ENCODE measurements at places on chromosomes 12 and 14.

DNA sequence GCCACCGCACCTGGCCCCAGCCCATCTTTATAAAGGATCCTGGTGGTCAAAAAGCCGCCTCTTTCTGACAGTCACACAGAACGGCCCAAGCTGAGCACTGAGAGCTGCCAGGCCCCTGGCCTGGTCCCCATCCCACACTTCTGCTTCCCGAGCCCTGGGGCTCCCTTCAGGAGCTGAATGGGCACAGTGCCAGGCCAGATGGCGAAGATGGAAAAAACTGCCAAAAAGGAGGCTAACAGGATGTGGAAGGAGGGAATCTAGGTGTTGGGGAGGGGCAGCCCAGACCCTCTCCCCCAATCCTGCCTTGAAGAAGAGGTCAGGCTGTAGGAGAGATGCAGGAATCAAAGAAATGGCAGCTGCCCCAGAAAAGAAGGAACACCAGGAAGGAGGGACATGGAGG, 5.0 kb downstream of the LPAR5 start:
- DNase-seq = no peak

GRCh38 chr14:50823051-50823761, 7.8 kb downstream of the NIN start:
- no peak for DNase-seq

GRCh38 chr12:24134092-24134491, 184.6 kb upstream of the SOX5 start:
- DNase-seq = no peak

DNA sequence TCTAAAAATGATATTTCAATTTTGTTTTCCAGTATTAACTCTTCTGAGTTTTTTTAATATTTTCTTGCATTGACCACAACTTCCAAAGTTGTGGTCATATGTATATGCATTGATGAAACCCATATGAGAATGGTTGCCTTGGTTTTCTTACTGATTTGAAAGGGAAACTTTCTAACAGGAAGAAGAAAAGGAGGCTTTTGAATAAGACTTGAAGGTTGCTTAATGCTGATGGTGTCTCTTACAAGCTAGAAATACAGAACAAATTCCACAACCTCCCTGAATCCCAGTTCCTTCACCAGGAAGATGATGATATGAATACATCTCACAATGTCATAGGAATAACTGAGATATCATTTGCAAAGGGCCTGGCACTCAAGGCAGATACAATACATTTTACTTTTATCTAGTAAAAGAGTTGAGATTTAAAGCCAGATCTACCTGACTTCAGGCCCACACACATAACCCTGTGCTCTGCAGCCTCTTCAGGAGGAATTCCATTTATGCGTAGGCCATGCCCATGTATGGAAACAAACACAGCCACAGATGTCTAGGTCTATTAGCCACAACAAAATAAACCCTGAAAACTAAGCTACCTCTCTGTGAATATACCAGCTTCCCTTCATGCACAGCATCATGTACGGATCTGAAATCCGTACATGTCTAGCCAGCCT, 165.4 kb upstream of the PLEKHG7 start:
- no peak for DNase-seq

DNA sequence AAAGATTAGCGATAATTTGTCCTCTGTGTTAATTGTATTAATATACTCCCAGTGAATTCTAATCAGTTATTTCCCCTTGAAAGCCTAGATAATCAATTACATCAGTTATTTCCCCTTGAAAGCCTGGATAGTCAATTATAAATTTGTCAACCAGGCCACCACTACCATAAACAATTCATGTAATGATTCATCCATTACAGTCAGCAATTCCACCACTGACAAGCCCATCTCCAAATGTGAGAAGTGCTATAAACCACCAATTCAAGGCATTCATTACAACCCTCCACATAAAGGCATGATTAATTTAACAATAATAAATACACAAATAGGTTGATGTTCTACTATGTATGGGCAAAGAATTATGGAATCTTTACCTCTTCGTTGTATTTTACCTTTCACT, 40.9 kb downstream of the INTS13 start:
- DNase-seq = no peak

GRCh38 chr12:27517546-27517945, 6.5 kb upstream of the PPFIBP1 start:
- DNase-seq = no peak

DNA sequence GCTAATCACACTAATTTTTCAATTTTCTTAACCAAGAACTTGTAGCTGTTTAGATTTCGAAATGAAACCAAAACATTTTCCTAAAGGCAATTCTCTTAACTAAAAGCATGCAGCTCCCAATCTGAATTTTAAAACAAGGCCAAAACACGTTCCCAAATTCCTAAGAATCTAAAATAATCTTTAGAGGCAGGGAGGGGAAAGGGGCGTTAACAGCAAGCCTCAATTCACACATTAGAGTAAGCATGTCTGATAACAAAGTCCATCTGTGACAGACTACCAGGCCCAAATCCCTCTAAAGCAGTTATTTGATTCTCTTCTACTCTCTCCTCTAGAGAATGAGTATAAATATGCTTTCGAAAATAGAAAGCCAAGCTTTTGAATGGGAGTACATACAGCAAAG, 754 bp downstream of the ATG14 start:
- peak; percentile 42 for DNase-seq

DNA sequence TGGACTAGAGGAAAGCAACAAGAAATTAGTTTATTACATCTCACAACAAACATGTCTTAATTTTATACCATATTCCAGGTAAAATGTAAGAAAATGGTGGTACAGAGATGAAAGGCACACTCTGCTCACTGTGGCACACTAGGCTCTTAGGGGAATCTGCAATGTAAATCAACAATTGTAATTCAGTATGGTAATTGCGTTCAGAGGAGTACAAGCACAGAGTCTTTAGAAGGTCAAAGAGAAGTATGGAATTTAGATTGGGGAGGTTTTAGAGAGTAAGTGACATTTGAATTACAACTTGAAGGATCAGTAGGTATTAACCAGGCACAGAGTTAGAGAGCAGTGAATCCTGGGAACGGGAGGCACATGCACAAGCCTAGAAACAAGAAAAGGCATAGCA, 694.0 kb upstream of the USP15 start:
- no peak for DNase-seq

DNA sequence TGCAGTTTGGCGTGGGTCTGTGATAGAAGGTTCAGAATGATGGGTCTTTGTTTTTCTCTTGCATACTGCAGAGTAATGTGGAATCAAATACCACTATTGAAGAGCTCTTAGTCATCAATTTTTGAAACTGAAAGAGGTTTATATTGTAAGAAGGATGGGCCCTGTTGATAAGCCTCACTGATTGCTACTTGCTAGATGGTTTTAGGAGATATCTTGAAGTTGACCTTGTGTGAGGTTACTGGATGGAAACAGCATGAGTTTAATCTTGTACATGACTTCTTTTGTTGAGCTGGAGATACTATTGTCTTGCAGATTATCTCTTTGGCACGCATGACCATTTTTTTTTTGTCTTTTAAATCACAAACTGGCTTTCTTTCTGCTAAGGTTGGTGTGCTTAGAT, 13.8 kb downstream of the BICD1 start:
- DNase-seq = no peak

DNA sequence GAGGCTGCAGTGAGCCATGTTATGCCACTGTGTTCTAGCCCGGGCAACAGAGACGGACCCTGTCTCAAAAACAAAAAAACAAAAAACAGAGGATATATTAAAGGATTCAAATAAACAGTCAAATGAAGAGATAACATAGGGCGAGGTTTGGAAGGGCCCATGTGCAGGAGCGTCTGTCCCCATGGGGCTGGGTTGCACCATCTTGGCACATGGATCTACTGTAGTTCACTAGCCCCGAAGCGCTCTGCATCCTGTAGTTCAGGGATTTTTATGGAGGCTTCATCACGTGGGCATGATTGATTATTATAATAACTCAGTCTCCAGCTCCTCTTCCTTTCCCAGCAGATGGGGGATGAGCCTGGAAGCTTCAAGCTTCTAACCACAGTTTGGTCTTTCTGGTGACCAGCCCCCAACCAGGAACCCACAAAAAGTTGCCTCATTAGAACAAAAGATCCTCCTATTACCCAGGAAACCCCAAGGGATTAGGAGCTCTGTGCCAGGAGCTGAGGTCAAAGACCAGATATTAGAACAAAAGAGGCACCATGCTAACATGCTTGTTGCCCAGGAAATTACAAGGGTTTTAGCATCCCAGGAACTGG, 59.9 kb downstream of the HCAR2 start:
- DNase-seq = no peak

GRCh38 chr14:74671789-74672188, 41.1 kb downstream of the AREL1 start:
- no peak for DNase-seq

GRCh38 chr12:32198555-32198954, 91.9 kb downstream of the BICD1 start:
- no peak for DNase-seq

DNA sequence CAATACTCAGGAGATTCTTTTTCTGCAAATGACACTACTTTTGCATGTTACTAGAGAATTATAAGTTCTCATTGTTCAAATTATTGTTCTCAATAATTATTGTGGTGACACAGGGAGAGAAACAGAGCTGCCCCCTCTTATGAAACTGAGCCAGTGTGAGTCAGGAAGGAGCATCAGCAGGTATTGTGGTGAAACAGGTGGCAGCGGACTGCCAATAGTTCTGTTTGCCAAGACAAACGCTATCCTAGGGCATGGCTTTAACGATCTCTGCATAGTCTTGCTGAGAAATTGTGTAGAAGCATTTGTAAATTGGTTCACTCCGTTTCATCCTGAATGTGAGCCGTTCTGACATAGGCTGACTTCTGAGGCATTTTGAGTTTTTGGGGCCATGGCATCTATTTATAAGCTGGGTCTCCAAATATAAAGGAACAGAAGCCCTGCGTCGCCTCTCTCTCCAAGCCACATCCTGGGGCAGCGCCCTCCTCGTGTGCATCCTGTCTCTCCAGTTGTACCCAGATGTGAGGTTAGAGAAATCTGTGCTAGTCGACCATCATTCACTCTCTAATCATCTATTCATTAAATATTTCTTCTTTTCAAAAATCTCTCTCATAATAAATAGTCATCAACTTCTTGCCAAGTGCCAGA, 15.8 kb upstream of the PPP4R4 start:
- DNase-seq = no peak

DNA sequence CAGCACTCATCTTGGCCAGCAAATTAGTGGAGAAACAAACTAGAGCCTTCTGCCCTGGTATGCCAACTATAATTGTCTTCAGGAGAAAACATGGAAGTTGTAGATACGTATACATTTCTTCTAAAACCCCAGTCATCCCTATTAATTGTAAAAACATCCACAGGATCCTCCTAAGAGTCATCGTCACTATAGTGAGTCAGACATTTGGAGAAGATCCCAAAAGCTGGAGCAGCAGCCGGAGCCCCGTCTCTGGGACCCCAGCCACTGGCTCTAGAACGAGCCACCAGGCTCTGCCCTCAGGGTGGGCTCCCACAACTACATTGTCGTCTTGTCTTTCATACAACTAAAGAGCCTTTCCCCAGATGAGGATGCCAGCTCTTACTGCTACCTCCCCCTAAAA, 15.5 kb downstream of the PRKAB1 start:
- DNase-seq = no peak

DNA sequence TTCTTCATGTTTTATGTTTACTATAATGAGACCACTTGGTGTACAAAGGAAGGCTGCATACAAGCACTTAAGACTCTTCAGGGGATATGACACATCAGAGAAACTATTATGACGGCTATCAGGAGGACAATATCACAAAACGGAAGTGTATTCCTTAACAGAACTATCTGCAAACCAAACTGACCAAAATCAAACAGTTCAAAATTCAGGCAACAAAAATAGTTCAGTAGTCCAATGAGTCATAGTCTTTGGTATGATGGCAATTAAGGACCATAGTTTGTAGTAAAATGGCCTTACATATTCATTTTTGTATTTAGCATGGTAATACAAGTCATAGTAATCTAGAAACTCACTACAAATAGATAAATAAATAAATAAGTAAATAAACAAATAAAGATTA, 1638.7 kb upstream of the SEL1L start:
- no peak for DNase-seq

GRCh38 chr12:6378709-6379472, 3.5 kb upstream of the SCNN1A start:
- no peak for DNase-seq

- DNase-seq = no peak
These were observed 2.9 kb upstream of the PPFIBP1 start for GRCh38 chr12:27521066-27521465.

DNA sequence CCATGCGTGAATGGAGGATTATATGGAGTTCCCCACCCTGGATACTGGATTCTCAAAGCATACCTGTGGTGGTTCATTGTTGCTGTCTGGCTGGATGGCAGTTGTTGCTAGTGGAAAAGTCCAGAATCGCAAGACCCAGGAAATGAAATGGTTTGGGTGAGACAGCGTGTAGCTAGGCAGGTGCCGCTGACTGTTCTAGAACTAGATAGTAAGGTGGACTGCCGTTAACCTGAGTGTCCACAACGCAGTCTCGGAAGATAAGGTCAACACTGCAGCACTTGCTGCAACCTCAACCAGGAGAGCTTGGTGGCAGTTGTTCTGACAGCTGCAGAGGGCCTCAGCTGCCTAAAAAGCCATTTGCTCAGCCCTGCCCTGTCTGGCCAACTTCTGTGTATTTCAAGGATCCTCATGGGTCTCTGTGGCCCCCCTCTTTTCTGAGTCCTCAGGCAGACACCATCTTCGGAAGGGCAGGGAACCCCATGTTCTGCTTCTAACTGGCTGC, 15.5 kb upstream of the IRF2BPL start:
- DNase-seq = no peak

DNA sequence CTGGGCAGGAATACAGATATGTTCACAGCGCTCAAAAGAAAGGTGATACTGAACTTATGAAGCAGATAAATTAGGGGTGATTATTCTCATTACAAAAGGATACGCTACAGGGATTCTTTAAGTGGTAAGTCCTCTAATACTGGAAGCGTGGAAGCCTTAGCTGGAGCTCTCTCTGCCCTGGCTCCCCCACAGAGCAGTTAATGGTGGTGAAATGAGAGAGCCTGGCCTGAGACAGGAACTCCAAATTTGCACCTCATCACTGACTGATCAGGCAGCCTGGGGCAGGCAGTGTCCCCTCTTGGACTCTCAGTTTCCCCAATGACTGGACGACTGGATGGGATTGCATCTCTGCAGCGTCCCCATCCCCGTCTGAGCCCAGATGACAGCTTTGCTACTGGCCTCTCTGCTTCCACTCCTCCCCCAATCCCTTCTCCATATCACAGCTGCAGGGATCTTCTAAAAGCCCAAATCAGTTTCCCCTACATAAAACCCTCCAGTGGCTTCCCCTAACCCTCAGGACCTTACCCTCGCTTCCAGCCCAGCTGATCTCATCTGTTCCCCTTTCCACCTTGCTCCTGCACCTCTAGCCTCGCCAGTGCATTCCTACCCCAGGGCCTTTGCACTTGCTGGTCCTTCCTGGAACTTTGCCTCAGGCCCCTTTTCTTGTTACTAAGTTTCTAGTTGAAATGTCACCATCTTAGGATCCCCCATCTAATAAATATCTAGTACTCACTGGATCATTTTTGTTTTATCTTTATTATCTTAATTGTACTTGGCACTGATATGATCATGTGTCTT, 171.7 kb upstream of the LHX5 start:
- DNase-seq = no peak
